ENCODE measurements at places on chromosomes 12 and 14. TPM values are rescaled to one million over a fixed set of nuclear protein-coding genes. Genes with fewer than 3 reads are reported as not detected.

Gene KRT83
- total RNA-seq: not detected

Gene C12orf50
- total RNA-seq: not detected

- H3K36me3 ChIP-seq: no peaks in the 10 kb centered on the region
- peak; percentile 81 for DNase-seq
- H3K4me3 ChIP-seq: peak overlapping the region; percentile 28
- H3K4me1 ChIP-seq: peaks cover 16% of the 10 kb centered on the region
- no peak overlapping the region for H3K27ac ChIP-seq
- H3K27me3 ChIP-seq: no peaks in the 10 kb centered on the region
These were observed 23.2 kb upstream of the ESRRB start for GRCh38 chr14:76352639-76353281.

DNA sequence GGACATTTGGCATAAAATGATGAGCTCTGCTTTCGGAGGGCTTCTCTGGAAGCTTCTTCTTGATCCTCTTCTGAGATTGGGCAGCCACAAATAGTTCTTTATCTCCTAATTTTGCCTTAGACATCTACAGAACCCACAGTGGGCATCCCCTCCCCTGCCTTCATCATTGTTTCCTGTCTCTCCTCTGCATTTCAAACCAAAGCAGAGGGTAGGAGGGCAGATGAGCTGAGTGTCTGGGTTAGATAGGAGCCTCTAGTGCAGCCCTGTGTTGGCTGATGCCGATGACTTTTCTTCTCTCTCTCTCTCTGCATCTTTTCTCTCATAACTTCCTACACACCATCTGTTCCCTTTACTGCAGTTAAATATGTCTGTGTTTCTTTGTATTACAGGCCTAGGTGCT lies 8.5 kb upstream of the IL26 start:
- H3K4me1 ChIP-seq: peaks cover 16% of the 10 kb centered on the region
- H3K27me3 ChIP-seq: no peaks in the 10 kb centered on the region
- no peak for DNase-seq
- H3K4me3 ChIP-seq: no peak overlapping the region

Gene RTL1
- 0.08 TPM for total RNA-seq

DNA sequence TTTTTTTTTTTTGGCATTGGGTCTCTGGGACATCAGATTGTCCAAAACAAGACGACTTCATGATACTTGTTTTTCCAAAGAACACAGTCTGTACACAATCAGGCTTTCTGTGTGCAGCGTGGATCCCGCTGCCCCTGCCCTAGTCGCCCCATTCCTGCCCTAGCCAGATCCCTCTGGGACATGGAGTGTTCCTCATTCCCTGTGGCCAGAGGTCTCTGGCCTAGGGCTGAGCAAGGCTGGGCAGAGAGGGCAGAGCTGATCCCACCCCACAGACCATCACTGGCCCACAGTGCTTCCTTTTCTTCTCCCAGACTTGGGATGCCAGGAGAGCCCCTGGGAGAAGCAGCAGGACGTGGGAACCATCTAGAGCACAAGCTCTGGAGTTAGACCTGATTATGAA lies 20.9 kb upstream of the EIF2B2 start:
- no peak overlapping the region for H3K4me3 ChIP-seq
- DNase-seq: no peak
- no peaks in the 10 kb centered on the region for H3K27me3 ChIP-seq
- no peaks in the 10 kb centered on the region for H3K36me3 ChIP-seq

DNA sequence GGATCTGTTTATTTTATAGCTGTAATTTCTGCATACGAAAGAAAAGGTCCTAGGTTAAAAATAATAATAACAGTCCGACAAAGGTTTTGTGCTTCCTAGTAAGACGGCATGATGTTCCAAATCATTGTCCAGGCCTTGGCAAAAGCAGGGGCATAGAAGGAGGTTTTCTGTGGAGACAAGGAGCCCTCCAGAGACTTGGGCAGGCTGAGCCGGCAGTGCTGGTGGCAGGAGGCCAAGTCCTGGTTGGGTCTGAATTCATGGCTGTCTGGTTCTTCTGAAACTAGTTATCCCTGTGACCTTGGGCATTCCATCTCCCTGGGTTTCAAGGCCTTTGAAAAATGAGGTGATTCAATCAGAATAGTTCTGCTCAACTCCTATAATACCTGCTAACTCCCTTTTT lies 44.0 kb downstream of the KCNK13 start:
- no peak for DNase-seq
- H3K27me3 ChIP-seq: no peaks in the 10 kb centered on the region
- no peaks in the 10 kb centered on the region for H3K4me1 ChIP-seq
- no peak overlapping the region for H3K27ac ChIP-seq

DNA sequence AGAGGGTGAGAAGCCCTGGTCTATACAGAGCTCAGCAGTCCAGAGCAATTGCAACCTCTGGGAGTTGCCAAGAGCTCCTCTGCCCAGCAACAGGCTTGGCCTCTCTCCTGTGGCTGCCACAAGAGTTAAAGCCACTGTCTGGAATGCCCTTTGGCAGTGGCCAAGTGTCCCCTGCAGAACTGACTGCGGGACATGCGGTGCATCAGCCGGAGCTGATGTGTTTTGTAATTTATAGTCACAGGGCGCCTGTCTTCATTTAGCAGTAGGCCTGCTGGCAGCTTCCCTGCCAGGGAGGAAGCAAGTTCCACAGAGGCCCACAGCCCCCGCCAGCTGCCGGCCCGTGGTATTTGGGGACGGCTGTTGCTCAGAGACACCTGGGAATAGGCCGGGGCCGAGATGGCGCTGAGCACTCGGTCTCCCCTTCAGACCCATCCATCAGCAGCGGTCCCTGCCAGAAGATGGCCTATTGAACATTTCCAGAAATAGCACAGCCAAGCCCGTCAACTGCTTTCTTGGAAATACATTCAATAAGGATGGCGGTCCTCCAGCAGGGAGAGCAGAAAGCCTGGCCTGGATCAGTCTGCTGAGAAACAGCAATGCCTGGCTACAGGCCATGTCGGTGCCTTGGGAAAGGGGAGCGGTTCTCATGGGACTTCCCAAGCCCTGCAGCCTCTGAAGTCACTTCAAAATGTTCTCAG lies 217.4 kb downstream of the CRADD start:
- H3K36me3 ChIP-seq: no peaks in the 10 kb centered on the region
- no peaks in the 10 kb centered on the region for H3K27me3 ChIP-seq
- H3K4me3 ChIP-seq: no peak overlapping the region
- no peaks in the 10 kb centered on the region for H3K4me1 ChIP-seq
- no peak overlapping the region for H3K27ac ChIP-seq
- DNase-seq: no peak

- H3K27ac ChIP-seq: no peak overlapping the region
- DNase-seq: no peak
- no peaks in the 10 kb centered on the region for H3K36me3 ChIP-seq
- H3K27me3 ChIP-seq: no peaks in the 10 kb centered on the region
These were observed 92.9 kb downstream of the KCNC2 start for GRCh38 chr12:75116646-75117198.

DNA sequence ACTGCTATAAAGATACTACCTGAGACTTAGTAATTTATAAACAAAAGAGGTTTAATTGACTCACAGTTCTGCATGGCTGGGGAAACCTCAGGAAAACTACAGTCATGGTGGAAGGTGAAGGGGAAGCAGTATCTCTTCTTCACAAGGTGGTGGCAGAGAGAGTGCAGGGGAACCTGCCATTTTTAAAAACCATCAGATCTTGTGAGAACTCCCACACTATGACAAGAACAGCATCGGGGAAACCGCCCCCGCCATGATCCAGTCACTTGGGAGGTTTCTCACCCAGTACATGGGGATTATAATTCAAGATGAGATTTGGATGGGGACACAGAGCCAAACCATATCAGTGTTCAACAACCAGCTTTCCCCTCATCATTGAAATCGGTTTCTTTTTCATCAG lies 49.9 kb downstream of the AEBP2 start:
- no peaks in the 10 kb centered on the region for H3K4me1 ChIP-seq
- no peaks in the 10 kb centered on the region for H3K27me3 ChIP-seq
- H3K4me3 ChIP-seq: no peak overlapping the region
- peaks cover 23% of the 10 kb centered on the region for H3K36me3 ChIP-seq

DNA sequence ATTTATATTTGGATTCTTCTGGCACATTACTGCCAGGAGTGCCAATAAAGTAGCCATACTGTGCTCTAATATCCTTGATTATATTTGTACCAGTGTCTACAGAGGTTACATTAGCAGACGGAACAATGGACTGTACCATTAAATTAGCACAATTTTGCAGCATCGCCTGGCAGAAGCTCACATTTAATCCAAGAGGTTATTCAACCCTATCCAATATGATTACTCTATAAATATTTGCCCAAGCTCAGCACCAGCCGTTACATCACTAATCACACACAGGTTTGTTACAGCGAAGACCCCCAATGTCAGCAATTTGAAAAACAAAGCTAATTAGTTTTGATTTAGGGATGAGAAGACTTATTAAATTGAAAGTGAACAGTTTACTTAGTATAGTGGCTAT lies 16.9 kb upstream of the MGST1 start:
- no peaks in the 10 kb centered on the region for H3K4me1 ChIP-seq
- no peaks in the 10 kb centered on the region for H3K27me3 ChIP-seq
- H3K36me3 ChIP-seq: no peaks in the 10 kb centered on the region
- DNase-seq: no peak
- H3K27ac ChIP-seq: no peak overlapping the region

Gene NPAS3
- total RNA-seq: 1.3 TPM

DNA sequence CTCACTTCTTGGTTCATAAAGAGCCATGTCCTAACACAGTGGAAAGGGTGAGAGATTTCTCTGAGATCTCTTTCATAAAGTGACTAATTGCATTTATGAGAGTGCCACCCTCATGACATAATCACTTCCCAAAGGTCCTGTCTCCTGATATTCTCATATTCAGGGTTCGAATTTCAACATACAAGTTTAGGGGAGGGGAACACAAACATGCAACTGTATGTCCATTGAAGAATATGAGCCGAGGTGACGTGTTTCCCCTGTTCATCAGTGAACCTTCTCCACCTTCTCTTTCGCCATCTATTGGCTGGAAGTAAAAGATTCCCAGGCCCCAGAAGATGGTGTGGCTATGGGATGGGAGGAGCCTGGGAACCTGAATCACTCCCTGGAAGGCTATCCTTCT lies 354.2 kb upstream of the ATP2B1 start:
- no peak overlapping the region for H3K27ac ChIP-seq
- H3K36me3 ChIP-seq: no peaks in the 10 kb centered on the region
- no peak overlapping the region for H3K4me3 ChIP-seq
- peaks cover 46% of the 10 kb centered on the region for H3K4me1 ChIP-seq

DNA sequence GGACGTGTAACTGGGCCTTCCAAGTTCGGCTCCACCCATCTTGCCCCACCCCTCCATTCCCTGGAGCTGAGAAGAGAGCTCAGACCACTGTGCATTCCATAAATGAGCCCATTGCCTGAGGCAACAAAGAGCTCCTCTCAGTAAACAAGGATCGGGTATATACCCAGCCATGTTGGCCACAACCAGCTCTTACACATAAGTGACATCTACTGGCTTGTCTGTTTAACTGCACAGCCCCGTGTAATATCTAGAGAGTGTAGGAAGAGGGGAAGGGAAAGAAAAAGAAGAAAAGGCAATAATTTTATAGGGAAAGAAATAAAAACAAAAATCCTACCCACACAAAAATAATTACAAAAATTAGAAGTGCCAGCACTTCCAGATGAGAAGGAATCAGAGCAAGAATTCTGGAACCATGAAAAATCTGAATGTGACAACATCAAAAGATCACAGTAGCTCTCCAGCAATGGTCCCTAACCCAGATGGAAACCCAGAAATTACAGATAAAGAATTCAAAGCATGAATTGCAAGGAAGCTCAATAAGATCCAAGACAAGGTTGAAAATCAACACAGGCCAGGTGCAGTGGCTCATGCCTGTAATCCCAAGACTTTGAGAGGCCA lies 308.1 kb downstream of the RPAP3 start:
- no peaks in the 10 kb centered on the region for H3K27me3 ChIP-seq
- no peaks in the 10 kb centered on the region for H3K4me1 ChIP-seq
- no peaks in the 10 kb centered on the region for H3K36me3 ChIP-seq
- DNase-seq: peak; percentile 49

Gene CLEC2B
- not detected for total RNA-seq

- no peaks in the 10 kb centered on the region for H3K27me3 ChIP-seq
- peaks cover 19% of the 10 kb centered on the region for H3K4me1 ChIP-seq
- H3K36me3 ChIP-seq: peaks cover 25% of the 10 kb centered on the region
- peak; percentile 92 for DNase-seq
These were observed 1.9 kb upstream of the LLPH start for GRCh38 chr12:66132408-66132807.

Gene SLC25A47
- total RNA-seq: 0.08 TPM

- H3K4me3 ChIP-seq: no peak overlapping the region
- no peaks in the 10 kb centered on the region for H3K4me1 ChIP-seq
- no peak overlapping the region for H3K27ac ChIP-seq
- H3K36me3 ChIP-seq: no peaks in the 10 kb centered on the region
These were observed 774 bp upstream of the KRT75 start for GRCh38 chr12:52434760-52435530.

DNA sequence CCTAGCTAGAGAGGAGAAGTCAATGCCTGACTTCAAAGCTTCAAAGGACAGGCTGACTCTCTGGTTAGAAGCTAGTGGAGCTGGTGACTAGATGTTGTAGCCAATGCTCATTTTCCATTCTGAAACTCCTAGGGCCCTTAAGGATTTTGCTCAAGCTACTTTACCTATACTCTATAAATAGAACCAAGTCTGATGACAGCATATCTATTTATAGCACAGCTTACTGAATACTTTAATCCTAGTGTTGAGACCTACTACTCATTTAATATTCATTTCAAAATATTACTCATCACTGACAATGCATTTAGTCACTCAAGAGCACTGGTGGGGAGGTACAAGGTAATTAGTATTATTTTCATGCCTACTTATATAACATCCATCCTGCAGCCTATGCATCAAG lies 137.2 kb upstream of the PELI2 start:
- H3K27ac ChIP-seq: no peak overlapping the region
- no peaks in the 10 kb centered on the region for H3K4me1 ChIP-seq
- no peaks in the 10 kb centered on the region for H3K36me3 ChIP-seq

- H3K27me3 ChIP-seq: no peaks in the 10 kb centered on the region
- H3K4me3 ChIP-seq: no peak overlapping the region
- H3K27ac ChIP-seq: no peak overlapping the region
- no peaks in the 10 kb centered on the region for H3K4me1 ChIP-seq
These were observed 100.3 kb downstream of the SLC25A47 start for GRCh38 chr14:100423317-100424010.

- H3K27me3 ChIP-seq: no peaks in the 10 kb centered on the region
- no peak for DNase-seq
- H3K4me3 ChIP-seq: no peak overlapping the region
- H3K4me1 ChIP-seq: no peaks in the 10 kb centered on the region
These were observed 45.6 kb downstream of the TBK1 start for GRCh38 chr12:64497484-64497883.

Gene IL26
- total RNA-seq: not detected

DNA sequence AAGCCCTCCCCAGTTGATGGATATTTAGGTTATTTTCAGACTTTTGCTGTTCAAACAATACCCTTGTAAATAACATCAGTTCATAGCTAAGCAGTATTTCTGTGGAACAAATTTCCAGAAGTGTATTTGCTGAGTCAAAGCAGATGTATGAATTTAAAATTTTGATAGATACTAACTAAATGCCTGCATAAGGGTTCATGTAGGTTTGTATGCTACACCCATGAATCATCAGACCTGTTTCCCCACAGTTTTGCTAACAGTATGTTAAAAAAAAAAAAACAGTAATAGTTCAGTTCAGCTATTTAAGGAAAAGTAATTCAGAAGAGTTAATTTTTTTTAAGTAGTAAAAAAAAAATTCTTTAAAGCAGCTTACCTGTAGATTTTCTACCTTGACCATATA lies 236.1 kb upstream of the DIO2 start:
- no peaks in the 10 kb centered on the region for H3K4me1 ChIP-seq
- H3K27ac ChIP-seq: no peak overlapping the region
- DNase-seq: no peak
- H3K4me3 ChIP-seq: no peak overlapping the region
- no peaks in the 10 kb centered on the region for H3K36me3 ChIP-seq

Gene TAS2R8
- total RNA-seq: not detected

Gene ATG101
- total RNA-seq: 48.6 TPM

Gene DPPA3
- not detected for total RNA-seq
